Central memory CD4-positive, alpha-beta T cell (primary cell): ENCODE measurements at places on chromosomes 7 and 10.
A peak's percentile ranks its signal among the peaks of the same experiment; 100 is the strongest.

DNA sequence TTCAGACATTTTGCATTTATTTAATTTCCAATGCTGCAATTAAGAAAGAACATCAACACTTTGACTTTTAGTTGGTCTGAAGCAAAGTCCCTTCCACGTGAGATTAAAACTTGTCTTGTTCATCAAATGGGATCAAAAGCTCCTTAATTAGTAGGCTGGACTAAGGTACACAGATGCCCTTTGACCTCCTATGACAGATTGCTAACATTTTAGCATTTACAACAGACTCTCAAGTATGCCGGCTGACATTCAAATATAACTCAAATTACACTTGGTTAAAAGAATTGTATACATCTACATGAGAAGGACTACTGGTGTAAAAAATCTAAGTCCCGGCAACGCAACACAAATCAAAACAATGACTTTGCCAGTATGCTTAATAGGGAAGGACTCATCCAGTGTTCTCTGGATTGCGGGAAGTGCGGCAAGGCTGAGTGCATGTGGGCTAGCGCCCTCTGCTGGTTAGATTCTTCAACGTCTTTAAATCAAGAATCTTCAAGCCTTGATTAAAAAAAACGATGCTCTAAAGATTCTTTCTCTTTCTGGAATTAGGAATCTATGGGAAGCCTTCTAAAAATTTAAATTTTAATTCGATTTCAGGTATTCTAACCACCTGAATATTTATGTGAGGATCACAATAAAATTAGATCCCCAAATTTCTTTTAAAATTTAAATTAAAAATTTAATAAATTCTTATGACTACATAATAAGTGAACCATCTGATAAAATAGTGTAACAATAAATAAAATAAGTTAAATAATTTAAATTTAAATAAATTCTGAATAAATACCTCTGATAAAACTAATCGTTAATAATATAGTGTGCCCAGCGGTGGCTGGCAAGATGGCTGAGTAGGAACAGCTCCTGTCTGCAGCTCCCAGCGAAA, 444.7 kb downstream of the DGKB start:
- peak; percentile 44 for DNase-seq

- no peak for DNase-seq
These were observed 20.7 kb downstream of the TCERG1L start for GRCh38 chr10:131290781-131291180.

DNA sequence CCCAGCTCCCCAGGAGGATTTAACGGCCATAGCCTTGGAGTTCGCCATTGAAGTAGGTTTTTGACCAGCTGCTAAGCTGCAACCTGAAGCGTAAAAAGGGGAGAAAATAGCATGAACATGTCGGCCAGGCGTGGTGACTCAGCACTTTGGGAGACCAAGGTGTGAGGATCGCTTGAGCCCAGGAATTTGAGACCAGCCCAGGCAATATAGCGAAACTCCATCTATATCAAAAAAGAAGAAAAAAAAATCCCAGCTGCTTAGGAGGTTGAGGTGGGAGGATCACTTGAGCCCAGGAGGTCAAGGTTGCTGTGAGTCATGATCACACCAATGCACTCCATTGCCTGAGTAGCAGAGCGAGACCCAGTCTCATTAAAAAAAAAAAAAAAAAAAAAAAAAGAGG, 32.2 kb upstream of the MCU start:
- DNase-seq = no peak

- DNase-seq = no peak
These were observed 2.7 kb downstream of the NKX1-2 start for GRCh38 chr10:124446830-124447750.

DNA sequence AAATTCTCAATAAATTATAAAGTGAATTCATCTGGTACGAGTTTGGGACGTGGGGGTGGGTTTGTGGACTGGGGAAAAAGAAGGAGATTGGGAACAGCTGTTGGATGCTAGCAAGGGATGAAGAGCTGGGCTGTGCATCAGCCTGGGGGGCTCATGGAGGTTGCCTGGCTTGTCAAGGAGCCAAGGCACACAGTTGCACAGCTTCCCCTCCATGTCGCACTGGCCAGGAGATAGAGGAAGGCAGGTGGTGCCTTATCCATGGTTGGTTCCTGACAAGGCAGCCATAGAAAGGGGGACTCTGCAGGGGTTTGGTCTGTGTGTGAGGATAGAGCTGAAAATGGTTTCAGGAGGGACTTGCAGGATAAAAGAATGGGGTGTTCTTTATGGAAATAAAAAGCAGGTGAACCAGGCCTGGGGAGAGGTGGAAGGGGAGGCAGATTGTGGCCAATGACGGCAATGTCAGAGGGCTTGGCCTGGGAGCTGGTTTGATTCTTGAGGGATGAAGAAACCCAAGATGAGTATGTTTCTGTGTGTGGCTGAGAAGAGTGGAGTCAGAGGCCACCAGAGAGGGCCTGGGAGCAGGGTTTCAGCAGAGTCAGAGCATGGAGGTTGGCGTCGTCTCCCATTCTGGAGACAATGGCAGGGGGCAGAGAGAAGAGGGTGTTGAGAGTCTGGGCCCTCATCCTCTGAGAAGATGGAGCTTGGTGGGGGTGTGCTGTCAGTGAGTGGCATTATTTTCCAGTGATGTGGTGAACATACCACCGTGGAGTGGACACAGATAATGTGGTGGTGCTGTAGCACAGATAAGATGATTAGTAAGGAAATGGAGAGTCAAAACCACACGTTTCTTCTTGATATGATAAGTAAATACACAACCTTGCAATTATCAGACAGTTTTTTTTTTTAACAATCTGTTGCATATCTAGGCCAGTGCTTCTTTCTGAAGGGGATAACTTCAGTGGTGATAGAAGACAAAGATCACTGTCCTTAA, 108.2 kb downstream of the PTPN20 start:
- DNase-seq = no peak
